Kidney epithelial cell (primary cell): ENCODE measurements at places on chromosomes 11 and 22.

DNA sequence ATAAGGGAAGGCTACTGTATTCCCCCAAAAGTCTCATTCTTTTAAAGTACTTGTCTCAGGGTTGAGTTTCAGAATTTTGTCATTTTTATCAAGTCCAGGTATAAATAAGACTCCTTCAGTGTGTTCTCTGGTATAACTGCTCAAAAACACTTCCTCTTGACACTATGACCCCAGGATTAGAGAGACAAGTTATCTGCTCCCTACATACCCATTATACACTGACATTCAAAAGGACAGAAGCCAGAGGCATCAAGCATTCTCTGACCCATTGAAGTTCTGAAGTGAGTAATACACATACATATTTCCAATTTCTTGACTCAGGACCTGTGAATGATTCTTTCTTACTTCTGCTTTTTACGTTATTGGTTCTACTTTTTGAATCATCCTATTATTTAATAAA lies 447.8 kb upstream of the CNTN5 start:
- DNase-seq: no peak

GRCh38 chr22:48084041-48084728 lies 1321.7 kb downstream of the TBC1D22A start:
- DNase-seq: no peak

DNA sequence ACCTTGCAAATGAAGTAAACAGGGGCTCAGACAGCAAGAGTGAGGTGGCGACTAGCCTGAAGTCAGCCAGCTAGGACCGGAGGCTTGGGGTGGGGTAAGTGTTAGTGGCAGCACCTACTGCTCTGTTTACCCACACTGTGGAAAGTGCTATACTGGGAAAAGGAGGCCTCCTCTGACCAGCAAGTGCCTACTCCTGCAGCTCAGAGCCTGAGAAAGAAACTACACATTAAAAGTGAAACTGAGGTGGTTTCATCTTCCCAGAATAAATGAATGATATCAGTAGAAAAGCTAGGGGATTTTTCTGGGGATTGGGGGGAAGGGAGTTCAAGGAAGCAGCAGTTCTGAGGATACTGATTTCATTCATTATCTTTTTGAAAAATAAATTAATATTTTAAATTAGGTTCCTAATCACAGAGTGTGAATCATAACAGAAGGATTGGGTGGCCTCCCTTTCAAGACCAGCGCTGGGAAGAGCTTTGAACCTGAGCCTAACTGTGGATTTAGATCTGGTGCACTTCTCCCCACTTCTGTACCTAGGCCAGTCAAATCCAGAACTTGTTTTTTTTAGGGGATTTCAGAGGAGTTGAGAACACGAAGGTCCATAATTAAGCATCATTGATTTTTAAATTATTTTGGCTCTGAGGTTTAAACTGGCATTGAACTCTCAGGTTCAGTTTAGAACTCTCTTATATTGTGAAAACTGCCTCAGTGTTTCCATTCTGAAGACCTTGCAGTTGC lies 48.1 kb upstream of the GRAMD1B start:
- DNase-seq: no peak

GRCh38 chr11:83120327-83120726 lies 36.6 kb upstream of the PCF11 start:
- peak; percentile 19 for DNase-seq

GRCh38 chr11:35154952-35155351 lies 16.0 kb downstream of the CD44 start:
- DNase-seq: no peak

GRCh38 chr22:36277482-36278291 lies 24.8 kb downstream of the APOL1 start:
- DNase-seq: no peak

GRCh38 chr11:28820296-28820989 lies 712.3 kb downstream of the METTL15 start:
- no peak for DNase-seq
